ENCODE measurements at places on chromosomes 3 and 15.

DNA sequence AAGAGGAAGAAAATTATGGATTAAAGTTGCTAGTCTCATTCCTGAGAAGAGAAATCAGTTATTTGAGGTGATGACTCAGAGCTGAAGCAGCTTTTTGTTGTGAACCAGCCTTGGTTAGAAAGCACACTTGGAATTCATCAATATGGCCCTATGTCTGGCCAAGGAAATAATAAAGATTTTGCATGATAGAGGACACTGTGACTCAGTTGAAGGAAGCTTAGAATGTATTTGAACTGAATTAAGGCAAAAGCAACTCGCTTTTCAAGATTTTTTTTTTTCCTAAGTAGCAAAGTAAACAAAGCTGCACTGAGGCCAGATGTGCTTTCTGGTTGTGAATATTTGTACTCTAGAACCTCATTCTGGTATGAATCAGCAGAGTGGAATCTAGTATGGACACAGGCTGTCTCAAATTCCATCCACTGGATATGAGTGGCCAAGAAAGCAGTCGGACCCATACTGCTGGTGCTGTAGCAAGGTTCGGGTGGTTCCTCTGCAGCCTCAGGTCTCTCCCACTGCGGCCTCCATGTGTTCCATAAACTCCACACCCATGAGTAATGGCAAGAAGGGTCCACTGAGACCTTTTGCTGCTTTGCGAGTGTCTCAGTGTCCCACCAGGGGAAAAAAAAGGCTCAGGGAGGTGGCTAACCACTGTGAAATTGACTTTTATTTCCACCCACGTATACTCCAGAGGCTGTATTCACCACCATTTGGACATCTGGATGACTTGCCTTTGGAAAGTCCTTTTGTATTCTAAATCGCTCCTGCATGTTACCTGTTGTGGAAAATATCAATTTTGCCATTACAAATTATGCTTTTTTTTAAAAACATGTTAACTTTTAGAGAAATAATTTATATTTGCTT, 53.1 kb downstream of the TGFBR2 start:
- peak; percentile 84 for DNase-seq

DNA sequence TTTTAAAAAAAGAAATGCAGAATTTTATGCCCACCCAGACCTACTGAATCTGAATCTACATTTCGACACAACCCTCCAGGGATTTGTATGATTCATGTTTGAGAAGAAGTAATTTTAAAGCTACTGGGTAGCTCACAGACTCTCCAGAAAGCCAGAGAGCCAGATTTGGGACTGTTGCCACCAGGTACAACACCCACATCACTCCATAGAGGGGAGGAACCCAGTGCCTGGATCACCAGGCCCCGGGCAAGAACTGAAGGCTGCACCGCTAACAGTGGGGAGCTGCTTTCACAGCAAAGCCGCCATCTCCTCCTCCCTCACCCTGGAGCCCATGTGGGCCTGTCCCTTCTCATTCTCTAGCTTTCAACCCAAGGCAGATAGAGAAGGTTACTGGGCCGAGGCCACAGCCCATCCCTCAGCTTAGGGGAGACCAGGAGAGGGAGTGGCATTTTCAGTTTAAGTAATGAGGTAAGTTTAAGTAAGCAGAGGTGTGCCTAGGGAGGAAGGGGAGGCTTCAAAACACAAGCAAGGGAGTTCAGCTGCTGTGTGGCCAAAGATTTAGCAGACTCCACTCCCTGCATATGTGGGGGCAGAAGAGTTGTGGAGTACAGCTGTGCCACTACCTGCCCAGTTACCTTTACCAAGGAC, 109.8 kb downstream of the IL12A start:
- DNase-seq = no peak

- no peak for DNase-seq
These were observed 2.7 kb downstream of the MESP2 start for GRCh38 chr15:89778861-89779260.

GRCh38 chr3:128052595-128053351, 536 bp downstream of the SEC61A1 start:
- DNase-seq = no peak

DNA sequence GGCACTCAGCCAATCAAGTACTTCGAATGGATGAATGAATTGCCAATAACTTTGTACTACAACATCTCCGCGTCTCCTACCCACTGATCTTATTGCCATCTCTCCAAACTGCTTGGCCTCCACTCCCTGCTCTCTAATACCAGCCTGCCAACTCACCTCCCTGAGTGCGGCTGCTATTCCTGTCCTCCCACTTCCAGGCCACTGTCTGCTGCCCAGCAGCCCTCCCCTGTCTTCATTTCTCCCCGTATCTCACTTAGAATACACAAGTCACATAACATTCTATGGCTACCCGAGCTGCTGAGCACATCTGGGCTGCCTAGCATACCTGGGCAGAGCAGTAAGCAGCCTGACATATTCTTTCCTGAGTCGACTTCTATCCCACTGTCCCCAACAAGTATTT, 149.9 kb upstream of the LRTM1 start:
- DNase-seq = no peak

DNA sequence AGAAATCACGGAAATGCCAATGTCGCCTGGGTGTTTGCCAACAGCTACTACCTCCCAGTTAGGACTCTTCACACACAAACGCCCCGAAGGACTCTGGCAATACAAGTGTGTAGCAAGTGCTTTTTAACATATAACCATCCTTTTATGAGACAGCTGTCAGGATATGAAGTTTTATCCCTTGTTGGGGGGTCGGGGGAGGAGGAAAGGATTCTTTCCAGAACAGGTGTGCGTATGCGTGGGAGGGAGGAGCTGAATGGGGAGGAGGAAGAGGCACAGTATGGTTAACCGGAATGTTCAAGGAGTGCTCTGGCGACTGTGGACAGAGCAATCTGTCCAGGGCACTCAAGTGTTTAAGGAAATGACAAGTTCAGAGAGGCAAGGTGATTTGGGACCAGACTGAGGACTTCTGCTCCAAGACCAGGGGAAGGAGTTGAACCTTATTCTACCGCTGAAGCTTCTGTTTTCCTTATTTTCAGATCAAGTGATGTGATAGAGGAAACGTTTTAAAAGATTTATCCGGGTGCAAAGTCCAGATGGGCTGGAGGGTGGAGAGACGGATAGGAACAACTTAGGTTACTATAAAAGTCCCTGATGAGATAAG, 1.3 kb downstream of the TSPAN3 start:
- no peak for DNase-seq

DNA sequence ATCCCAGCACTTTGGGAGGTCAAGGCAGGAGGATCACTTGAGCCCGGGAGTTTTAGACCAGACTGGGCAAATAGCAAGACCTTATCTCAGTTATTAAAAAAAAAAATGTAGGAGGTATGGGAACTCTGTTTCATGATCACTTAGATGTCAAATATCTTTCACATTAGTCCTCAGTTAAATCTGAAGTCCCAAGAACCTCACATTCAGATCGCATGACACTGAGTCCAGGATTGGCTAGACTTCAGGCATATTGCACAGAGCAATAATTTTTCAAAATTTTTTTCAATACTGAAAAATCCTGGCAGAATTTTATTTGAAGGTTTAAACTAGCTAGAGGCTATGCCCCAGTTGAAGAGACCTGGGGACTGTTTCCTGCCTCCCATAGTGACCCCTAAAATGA, 56.3 kb upstream of the ZNF148 start:
- DNase-seq = no peak

GRCh38 chr15:65460741-65461347, 38.1 kb upstream of the IGDCC4 start:
- no peak for DNase-seq

GRCh38 chr3:152323834-152324233, 55.1 kb downstream of the MBNL1 start:
- DNase-seq = no peak
